ENCODE measurements at places on chromosomes 13 and 19.

DNA sequence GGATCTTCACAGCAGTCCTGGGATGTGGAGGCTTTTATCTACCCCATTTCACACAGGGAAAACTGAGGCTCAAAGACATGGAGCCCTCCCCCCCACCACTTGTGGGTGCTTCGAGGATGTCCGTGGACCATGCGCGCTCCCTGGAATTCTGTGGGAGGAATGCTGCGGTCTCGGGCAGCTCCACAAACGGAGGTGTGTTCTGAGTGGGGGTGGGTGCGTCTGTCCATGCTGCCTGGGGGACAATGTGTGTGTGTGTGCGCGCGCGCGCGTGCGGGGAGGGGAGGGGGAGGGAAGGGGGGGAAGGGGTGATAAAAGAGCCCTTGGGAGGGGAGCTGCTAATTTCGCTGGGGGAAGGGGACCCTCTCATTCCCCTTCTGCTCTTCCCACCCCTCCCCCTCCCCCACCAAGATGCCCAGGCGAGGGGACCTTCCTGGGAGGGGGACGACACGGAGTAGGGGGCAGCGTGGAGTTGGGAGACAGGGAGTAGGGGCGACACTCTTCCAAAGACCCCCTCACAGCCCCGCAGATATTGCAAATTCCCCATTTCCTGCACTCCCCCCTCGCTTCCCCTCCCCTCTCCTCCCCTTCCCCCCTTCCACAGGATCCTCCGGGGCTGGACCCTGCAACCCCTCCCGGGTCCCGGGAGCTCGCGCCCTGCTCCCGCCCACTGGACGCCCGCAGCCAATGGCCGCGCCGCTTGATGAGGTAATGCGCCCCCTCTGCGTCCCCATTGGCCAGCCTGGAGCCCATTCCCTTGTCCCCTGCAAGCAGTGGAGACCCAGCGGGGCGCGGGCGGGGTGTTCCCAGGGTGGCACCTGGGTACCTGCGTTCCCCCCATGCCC lies 18.9 kb upstream of the ZNRF4 start:
- peak; percentile 96 for DNase-seq

DNA sequence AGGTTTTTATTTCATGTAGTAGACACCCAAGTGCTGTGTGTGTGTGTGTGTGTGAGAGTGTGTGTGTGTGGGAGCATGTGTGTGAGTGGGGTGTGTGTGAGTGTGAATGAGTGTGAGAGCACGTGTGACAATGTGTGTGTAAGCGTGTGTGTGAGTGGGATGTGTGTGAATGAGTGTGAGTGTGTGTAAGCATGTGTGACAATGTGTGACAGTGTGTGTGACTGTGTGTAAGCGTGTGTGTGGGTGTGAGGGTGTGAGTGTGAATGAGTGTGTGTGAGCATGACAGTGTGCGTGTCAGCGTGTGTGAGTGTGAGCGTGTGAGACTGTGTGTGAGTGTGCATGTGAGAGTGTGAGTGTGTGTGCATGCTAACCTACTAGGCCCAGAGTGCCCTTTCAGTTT lies 15.3 kb downstream of the NOVA2 start:
- DNase-seq: no peak

DNA sequence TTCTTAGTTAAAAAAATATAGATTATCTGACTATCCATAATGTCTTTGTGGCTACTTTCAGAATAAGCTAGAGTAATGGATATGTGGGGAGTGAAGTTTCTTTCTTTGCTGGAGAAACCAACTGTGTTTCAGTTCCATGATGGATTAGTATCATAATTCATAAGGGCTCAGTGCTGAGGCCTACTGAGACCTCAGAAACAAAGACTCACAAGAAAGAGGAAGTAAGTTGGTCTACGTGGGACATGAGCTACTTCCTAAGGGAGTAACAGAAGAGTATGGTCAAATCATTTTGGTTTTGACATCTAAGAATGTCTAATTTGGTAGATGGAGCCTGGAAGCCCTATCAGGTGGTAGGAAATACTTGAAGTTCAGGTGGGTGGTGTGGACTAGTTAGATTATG lies 99.0 kb upstream of the HTR2A start:
- DNase-seq: no peak

- DNase-seq: no peak
Observed at GRCh38 chr19:2250766-2251105, 1.6 kb downstream of the AMH start.

GRCh38 chr13:101747039-101747438 lies 294.6 kb downstream of the ITGBL1 start:
- no peak for DNase-seq

- DNase-seq: peak; percentile 62
Observed at GRCh38 chr13:90105849-90106496, 1241.5 kb upstream of the MIR17HG start.

- DNase-seq: no peak
Observed at GRCh38 chr13:95323930-95324662, 22.8 kb upstream of the ABCC4 start.

GRCh38 chr13:113168211-113168610 lies 9.8 kb downstream of the PROZ start:
- no peak for DNase-seq

DNA sequence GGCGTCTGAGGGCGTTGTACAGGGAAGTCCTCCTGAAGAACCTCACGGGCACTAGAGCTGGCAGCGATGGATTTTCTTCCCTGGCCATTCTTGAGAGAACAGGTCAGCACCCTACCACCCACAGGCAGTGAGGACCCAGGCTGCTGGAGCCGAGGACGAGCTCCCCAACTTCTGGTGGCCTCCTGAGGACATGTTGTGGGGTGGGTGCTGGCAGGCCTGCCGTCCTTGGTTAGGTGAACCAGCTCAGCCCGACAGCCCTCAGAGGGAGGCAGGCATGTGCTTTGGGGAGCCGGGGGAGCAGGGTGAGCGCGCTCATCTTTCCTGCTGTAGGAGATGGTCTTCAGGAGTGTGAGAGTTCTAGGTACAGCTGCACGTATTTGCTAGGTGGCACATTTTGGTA lies 15.4 kb downstream of the LYL1 start:
- no peak for DNase-seq

DNA sequence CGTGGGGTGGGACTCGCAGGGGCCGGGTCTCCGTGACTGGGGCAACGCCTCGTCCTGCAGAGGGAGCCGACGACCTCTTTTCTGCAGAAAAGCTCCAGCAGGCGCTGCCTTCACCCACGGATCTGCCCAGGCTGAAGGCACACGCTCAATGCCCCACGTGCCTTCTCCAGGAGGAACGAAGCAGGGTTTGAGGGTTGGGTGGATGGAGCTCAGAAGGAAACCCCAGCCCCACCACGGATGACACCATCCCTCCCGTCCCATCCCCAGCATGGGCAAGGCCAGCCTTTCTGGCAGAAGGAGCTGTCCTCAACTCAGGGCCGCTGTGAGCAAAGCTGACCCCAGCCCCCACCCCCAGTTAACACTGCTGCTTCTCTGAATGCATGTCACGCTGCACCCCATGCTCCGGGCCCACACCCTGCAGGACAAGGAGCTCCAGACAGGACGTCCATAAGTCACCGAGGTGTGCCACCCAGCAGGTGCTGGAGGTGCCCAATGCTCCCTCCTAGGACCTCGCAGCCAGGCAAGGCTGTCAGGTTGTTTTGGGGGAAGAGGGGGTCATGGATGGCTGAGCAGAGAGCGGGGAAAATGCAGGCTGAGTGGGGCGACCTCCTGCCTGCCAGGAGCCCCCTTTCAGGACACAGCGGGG lies 7.4 kb downstream of the C19orf25 start:
- no peak for DNase-seq

- no peak for DNase-seq
Observed at GRCh38 chr19:17300992-17301619, 2.1 kb downstream of the ABHD8 start.

DNA sequence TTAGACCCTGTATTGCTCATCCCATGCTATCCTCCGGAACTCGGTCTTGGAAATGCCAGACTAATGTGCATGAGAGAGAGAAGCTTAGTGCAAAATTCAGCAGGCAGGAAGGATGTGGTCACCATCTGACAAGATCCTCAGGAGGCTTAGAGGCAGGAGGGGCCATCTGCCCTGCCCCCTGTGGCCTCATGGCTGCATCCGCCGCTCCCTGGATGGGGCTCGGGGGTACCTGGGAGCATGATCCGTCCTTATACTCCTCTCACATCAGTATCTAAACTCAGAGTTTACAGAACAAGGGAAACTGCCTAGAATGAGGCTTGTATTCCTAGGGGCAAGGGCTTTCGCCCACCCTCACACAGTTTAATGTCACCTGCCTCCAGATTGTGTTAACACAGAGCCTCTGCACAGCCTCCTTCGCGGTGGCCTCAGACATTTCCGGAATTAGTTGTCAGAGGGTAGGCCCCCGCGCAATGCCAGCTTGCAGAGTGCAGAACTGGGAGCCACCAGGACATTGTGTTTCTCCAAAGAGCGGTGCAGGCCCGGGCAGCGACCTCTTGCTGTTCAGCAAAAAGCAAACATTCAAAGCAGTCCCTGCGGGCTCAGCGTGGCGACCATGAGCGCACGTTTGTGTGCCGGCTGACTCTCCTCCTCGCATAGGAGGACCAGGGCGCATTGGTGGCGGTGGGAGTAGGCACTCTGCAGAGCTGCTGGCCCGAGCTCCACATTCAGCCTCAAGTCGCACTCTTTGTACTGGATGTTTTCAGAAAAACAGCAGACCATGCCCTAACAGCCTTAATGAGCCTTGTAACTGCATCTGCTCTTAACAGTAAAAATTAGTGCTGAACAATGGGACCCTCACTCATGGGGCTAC lies 39.1 kb downstream of the GPR12 start:
- no peak for DNase-seq

- DNase-seq: no peak
Observed at GRCh38 chr13:20825477-20825875, 51.7 kb upstream of the EEF1AKMT1 start.
